ENCODE measurements at places on chromosomes 5 and 9.

DNA sequence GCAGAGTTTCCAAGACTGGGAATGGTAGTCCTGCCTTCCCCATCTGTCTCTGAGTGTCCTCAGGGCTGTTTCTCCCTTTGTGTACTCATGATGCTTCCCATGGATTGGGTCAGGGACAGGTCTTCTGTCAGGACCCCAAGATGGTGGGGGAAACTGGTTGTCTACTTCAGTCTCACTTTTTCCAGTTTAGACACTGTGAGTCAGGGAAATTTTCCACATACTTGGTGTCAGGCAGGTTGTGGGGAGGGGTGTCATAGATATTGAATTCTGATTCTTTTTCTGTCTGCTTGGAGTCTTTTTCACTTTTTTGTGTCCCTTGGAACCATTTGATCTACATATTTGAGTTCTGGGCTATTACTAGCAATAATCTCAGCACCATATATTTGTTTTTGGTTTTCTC is 10.3 kb downstream of the POLK start:
- DNase-seq, result no peak

DNA sequence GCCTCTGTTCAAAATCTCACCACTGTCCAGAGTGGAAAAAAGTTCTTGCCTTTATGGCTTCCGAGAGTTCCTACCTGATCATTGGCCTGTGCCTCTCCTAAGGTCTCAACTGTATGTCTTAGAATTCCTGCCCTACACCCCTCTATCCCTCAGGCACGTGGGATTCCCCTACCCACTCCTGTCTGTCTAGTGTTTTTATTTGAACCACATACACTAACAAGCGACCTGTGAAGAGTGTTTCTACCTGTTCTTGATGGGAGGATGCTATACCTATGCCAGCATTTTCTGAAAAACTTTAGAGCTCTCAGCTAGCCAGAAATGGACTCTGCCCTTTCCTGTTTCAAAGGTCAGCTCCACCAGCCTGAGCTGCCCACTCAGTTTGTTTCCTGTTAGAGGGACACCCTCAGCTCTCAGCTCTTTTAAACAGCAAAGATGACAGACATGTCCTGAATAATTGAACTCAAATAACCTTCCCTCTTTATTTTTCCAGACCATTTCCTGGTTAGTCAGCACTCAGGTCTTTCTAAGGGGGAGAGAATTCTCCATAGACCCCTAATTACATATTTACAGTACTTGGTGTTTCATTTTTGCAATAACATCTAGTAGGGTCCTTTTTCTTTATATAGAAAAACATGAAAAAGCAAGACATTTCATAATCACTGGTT is 214.8 kb downstream of the AOPEP start:
- peak; percentile 92 for DNase-seq

DNA sequence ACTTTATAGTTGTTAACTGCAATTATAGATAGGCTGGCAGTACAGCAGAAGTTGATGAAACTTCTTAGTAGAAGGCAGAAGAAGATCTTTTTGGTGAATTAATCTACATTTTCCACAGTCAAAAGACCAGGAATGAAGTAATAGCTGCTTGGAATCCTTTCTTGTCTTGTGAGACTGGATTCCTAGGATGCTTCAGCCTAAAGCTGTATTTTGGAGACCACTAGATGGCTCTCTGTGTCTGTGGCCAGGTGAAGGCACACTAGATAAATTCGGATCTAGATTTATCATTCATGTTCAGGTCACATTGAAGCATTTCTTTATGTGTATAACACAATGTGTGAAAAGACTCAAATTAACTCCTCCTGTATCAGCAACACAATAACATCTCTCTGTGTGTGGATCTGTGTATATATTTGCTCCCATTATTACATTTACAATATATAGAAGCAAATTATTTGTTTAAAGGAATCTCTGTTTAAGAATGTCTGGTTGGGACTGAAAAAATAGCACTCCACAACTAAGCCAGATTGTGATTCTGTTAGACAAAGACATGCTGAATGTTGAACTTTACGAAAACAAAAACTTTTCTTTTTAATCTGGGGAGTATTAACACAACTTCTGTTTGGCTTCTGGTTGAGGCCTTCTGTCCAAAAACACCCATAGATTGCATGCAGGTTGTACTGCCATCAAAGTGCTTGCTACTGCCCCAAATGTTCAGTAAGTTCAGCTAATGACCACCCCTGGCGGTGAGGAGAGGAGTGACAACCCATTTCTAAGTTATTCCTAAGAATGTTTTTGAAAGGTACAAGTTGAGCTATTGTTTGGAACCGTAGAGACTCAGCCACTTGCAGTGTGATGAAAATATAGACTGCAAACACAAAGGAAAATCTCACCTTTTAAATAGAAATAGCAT is 10.6 kb downstream of the GRIN3A start:
- peak; percentile 44 for DNase-seq

GRCh38 chr5:145510324-145510723 is 324.8 kb downstream of the PRELID2 start:
- peak; percentile 4 for DNase-seq

DNA sequence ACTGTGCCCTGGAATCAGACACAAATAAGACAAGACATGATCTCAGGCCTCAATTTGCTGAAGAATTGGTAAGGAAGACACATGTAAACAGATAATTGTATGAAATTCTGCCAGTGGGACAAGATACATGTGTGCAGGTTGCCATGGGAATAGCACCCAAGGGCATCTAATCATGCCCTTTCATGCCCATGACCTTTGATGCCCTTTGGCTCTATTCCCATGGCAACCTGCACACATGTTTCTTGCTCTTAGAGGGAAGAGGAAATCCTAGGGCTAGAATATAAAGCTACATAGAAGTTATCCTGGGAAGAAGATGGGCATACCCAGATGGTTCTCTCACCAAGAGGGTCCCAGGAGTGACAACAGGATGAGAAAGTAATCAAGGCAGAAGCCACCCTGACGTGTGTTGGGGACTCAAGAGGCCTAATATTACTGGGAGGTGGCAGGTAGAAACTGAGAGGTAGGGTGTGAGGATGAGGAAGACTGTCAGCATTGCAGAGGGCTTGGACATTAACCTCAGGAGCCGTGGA is 34.4 kb downstream of the P4HA2 start:
- DNase-seq, result no peak

DNA sequence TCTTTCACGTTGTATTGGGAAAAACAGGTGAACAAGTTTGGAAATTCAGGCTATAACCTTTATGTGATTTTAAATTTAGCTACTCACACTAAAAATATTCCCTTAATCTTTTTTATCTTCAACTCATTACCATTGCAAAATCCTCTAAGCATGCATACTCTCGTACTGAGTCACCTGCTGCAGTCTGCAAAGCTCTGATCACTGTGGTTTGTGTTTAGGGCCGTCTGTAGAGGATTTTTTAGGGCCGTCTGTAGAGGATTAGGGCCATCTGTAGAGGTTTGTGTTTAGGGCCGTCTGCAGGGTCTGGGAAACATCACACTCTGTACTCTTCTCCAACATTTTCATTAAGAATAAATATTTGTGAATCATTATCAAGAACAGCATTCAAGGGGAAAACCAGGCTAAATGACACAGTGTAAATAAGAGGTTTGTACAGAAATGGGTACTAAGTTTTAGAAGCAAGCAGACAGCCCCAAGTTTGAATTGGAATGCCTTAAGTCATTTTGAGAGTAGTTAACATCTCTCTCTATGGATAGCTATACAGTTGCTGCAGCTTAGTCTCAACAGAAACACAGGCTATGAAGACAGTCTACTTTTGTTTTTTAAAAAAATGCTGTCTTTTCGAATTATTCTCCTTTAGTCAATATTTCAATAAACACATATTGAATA is 155.0 kb upstream of the TSLP start:
- DNase-seq, result peak; percentile 40

GRCh38 chr9:38417003-38417945 is 7.0 kb downstream of the IGFBPL1 start:
- peak; percentile 40 for DNase-seq

GRCh38 chr5:54996466-54996865 is 11.1 kb upstream of the ESM1 start:
- DNase-seq, result no peak

- DNase-seq, result no peak
Observed at GRCh38 chr9:117929868-117930267, 225.7 kb downstream of the TLR4 start.

- DNase-seq, result peak; percentile 2
Observed at GRCh38 chr9:78668148-78668832, 371.4 kb downstream of the PSAT1 start.

DNA sequence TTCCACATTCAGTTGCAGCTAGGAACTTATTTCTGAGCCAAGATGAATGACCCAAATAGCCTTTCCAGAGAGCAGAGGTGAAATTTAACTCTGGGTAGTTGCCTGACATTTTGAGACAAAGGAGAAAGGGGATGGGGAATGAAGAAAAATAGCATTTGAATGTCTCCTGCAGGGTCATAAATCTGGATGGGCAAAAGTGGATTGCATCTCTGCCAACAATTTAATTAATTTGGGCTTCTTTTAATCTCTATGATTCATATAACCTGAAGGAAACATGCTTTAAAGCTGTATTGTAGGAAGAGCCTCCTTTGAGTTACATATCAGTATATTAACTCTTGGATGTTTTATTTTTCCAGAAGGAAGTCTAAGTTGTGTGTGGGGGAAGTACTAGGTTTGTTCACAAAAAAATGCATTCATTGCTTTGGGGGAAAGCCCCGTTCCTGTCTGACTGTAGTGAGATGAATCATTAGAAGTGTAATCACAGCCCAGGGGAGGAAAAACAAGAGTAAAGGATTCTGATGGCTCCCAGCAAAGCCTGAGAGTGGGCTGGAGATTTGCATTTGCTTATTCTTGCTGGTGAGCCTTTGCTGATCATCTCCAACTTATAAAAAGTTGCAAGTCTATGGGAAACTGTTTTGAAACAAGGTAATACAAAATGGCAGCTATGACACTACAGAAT is 133.0 kb upstream of the IQGAP2 start:
- no peak for DNase-seq

DNA sequence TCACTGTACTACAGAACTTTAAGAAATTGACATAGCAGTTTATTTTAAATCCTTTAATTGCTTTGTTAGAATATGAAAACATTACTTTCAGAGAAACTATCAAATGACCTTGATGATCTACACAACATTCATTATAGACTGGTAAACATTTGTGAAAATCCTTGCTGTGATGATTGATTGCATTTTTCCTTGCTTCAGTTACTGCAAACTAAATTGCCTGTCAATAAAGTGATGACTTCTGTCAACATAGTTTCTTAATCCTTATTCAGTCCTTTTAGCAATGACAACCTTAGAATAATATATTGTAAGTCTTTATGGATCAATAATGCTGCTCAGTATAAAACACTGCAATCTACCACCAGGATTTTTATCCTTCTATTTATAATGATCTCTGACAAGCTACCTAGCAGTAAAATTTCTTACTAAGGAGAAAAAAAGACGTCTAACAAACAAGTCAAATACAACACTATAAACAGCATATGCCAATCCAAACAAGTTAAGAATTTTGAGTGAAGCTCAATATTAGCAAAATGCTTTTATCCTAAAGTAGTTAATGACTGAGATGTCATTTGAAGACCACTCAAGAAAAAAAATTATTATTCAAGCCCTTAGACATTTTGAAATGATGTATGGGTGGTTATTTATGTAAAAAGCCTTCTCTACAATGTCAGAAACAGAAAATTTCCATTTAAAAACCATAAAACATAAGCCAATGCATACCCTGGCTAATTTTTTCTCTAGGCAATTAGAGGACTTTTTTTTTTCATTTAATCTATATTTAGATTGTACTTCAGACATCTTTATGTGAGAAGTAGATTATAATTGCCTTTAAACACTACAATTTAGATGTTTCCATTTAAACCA is 105.5 kb downstream of the FBXL17 start:
- DNase-seq, result no peak

GRCh38 chr5:138391859-138392386 is 39.4 kb downstream of the KDM3B start:
- DNase-seq, result no peak

DNA sequence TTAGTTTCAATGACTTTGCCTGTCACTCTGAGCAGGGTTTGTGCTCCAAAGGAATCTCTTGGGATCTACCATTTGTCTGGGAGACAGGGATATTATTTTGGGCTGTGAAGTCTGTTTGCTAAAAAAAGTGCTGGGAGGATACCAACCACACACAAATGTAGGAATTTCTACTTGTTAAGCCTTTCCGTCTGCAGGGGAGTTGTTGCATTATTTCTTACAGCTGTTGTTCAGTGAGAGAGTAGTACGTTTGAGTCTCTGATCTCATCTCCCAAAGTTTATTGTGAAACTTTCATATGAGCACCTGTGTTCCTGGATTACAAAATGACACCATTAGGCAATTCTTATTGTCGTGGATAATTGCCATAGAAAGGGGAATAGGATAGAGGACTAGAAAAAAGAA is 78.3 kb upstream of the SEMA6A start:
- no peak for DNase-seq

GRCh38 chr9:109689701-109690100 is 90.3 kb upstream of the PALM2AKAP2 start:
- no peak for DNase-seq

- peak; percentile 77 for DNase-seq
Observed at GRCh38 chr5:143016777-143017516, 246.8 kb downstream of the ARHGAP26 start.

GRCh38 chr9:115192280-115192679 is 74.3 kb upstream of the TNC start:
- DNase-seq, result no peak

GRCh38 chr9:113886026-113886369 is 9.9 kb downstream of the ZNF618 start:
- no peak for DNase-seq

DNA sequence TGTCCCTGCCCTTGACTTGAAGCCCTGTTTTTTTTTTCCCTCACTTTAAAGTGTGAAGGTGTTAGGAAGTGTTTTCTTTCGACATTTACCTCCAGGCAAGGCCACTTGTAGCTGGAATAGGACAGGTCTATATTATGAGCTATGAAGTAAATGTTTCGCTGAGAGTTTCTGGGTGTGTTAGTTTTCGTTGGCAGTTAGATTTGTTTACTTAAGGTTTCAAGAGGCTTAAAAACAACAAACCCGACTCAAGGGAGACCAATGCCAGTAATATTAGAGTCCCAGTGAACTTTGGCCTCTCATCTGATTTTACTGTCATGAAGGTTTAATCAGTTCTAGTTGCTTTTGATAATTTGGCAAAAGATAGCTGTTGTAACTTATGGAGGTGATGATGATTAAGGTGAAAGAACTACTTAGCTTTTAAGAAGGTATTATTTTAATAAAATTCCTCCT is 25.2 kb downstream of the OCLN start:
- peak; percentile 18 for DNase-seq

DNA sequence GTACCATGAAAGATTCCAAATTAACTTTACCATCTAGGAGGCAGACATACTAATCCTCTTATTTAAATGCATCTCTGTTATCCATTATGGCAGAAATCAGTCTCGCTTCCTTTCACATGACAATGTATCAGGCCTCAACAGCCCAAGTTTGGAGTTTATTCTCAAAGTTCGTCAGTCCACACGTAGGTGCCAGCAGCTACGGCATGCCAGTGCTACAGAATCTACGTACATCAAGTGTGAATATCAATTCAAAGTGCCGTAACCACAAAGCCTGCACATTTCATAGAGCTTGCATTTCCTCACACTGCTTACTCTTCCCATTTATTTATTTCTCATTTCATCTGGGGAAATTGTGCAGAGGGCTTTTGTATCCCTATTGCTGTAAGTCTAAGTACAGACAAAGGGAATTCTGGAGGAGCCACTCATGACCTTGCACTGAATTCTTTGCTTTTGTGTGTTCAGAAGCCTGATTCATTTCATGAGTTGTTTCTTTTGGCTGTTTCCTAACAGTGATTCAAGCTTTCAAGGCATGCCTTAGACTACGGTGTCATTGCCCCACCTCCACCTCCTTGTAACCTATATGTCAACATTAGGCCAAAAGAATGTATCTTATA is 10.0 kb downstream of the ENC1 start:
- DNase-seq, result no peak
